ENCODE measurements at places on chromosomes 7 and 10. TPM values are rescaled to one million over a fixed set of nuclear protein-coding genes. Genes with fewer than 3 reads are reported as not detected.

Gene AFAP1L2
- not detected for total RNA-seq

Gene MRLN
- not detected for total RNA-seq

Gene FOXI2
- not detected for total RNA-seq

Gene EPO
- not detected for total RNA-seq

Gene ADRA2A
- 0.34 TPM for total RNA-seq

Gene DDC
- total RNA-seq = not detected

Gene COL1A2
- 986 TPM for total RNA-seq

- no peak for DNase-seq
Observed at GRCh38 chr10:124385627-124386185, 33.0 kb downstream of the OAT start.

GRCh38 chr7:39271402-39271801, 293.7 kb downstream of the POU6F2 start:
- peak; percentile 53 for DNase-seq

- no peak for DNase-seq
Observed at GRCh38 chr7:22153432-22154142, 203.4 kb downstream of the RAPGEF5 start.

GRCh38 chr10:45450866-45451265, 76.8 kb downstream of the ALOX5 start:
- DNase-seq = no peak

DNA sequence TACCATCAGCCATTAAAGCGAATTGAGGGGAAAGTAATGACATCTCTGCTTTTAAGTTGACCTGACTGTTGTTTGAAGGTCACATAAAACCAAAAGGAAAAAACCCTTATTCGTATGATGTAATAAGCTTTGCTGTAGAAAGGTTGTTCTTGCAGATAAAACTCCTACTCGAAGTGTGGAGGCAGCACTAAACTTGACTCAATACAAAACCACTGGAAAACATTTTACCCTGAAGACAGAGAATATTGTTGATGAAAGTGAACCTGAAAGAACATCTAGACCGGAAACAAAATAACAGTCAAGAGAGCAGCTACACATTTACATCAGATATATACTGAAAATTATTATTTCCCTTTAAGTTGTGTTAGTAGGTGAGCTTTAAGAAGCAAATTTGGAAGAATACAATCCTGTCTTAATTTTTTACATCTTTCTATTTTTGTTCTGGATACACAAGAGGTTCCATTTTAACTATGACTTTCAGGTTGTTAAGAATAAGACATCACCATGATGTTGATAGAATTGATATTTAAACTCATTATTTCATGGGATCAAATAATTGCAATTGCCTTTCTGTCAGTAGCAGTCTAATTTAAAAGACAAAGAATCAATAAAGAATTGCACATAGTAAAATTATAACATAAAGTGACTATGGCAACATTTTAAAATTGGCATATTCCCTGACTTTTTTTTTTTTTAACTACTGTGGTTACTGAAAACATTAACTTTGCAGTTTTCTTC, 6.4 kb downstream of the ETV1 start:
- no peak for DNase-seq

- peak; percentile 59 for DNase-seq
Observed at GRCh38 chr10:31864834-31865518, 63.7 kb downstream of the ARHGAP12 start.

DNA sequence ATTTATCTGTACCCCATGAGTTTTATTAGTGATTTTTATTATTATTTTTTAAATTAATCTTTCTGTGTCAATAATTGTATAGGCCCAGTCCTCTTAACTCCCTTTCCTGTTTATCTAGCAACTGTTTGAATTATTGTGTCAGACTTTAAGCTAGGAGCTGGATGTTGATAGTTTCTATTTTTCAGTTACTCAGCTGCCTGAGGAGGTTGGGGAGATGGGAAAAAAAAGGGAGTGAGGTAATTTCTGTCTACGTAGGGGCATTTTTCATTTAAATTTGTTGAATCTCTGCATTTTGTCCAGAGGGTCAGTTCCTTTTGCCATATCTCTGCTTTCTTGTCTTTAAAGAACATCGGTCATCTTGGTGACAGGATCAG, 5.0 kb upstream of the ZNF518A start:
- DNase-seq = no peak

- no peak for DNase-seq
Observed at GRCh38 chr10:116886772-116887171, 37.5 kb downstream of the ENO4 start.

GRCh38 chr7:135886345-135887132, 90.6 kb downstream of the MTPN start:
- no peak for DNase-seq

DNA sequence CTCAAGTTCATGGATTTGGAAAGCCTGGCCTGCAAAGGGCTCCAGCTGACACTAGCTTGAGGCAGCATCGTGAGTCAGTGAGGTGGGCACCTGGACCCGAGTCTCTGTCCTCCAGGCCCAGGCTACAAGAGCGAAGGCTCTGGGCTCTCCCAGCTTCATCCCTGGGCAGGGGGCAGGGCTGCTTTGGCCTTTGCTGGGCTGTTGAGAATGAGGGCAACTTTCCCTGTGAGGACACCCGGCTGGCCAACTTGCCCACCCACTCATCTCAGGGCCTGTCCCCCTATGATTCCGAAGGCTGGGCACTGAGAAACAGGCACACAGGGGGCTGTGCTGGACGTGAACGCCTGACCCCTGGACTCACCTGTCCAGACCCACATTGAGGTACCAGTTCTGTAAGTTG, 24.4 kb downstream of the LDB3 start:
- no peak for DNase-seq

GRCh38 chr7:78296046-78296597, 497.5 kb downstream of the PHTF2 start:
- peak; percentile 26 for DNase-seq

- no peak for DNase-seq
Observed at GRCh38 chr7:150446288-150446938, 4.0 kb upstream of the GIMAP8 start.

DNA sequence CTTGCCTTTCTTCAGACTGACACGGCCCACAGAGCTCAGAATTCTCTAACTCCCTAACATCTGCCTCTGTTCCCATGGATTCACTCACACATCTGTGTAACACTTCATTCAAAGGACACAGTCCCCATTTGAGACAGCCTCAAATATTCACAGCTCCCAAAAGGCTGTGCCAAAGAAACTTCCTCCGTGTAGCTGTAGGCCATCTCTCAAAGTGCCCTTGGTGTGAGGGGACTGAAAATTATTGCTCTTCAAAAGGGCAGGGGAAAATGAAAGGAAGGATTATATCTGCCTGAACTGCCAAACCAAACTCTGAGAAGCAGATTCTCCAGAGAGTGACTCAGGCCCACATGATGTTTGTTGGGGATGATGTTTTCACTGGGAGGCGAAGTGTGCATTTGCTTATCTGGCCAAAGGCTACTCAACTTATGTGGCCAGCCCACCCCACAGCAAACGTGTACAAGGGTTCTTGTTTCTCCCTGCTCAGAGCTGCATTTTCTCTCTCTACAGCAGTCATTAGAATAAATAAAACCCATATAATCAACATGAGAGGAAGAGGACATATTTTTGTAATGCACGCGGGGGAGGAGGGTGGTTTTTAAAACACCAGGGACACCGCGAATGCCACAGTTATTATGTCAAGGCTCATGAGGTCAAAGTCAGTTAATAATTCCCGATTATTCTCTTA, 302.4 kb upstream of the NFE2L3 start:
- peak; percentile 96 for DNase-seq

GRCh38 chr7:140601566-140602174, 38.9 kb downstream of the DENND2A start:
- no peak for DNase-seq

GRCh38 chr10:30190577-30191552, 131.5 kb upstream of the JCAD start:
- DNase-seq = no peak

DNA sequence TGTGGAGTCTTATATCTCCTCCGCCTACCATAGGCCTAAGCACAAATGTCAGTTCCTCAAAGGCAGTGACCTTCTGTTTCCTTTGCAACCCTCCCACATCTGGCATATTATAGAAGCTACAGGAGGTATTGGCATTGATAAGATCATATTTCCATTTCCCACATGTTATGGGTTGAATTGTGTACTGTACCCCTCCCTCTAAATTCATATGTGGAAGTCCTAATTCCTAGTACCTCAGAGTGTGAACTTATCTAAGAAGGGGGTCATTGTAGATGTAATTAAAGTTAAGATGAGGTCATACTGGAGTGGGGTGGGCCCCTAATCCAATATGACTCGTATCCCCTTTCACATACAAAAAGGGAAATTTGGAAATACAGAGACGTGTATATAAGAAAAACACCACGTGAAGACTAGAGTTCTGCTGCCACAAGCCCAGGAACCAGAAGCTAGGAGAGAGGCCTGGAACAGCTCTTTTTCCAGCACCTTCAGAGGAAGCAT, 6.1 kb upstream of the LAMB4 start:
- no peak for DNase-seq

DNA sequence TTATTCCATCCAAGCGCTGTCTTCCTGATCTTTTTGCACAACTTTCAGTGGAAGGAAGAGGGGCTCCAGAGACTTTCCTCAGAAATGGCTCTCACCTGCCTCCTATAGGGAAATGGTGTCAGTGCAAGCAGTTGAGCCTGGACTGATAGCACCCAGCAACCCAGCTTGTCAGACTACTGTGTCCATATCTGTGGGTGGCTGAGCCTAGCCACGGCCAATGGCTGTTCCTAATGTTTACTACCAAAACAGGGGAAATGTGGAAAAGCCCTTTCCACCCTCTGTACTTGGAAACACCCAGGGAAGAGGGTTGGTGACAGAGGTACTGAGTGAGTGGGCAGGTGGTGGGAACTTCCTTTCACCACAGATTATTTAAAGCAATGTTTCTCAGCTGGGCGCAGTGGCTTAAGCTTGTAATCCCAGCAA, 4.3 kb upstream of the YKT6 start:
- DNase-seq = peak; percentile 79

DNA sequence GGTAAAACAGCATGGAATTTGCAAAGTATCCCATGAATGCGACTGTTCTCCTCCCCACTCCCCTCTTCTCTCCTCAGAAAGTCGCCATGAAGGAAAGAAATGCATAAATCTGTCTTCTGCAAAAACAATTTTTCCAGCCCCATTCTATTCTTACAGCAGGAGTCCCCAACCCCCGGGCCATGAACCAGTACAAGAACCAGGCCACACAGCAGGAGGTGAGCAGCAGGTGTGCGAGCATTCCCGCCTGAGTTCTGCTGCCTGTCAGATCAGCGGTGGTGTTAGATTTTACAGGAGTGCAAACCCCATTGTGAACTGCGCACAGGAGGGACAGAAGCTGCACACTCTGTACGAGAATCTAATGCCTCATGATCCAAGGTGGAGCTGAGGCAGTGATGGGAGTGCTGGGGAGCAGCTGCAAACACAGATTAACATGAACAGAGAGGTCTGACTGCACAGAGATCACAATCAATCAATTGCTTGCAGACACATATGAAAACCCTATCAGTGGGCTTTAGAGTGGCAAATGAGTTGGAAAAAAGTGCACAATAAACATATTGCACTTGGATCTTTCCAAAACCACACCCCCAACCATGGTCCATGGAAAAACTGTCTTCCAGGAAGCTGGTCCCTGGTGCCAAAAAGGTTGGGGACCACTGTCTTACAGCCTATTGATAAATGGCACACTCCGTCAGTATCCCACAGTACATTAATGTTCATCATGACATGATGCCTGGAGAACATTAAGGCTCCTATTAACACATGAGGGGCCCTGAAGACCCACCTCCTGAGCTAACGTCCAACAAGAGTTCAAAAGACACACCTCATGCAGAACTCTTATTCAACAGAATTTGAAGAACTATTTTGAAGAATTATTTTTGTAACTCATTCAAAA, 205.0 kb downstream of the PTPRN2 start:
- DNase-seq = no peak

All from LHCN-M2 (cell line).